ENCODE measurements at places on chromosomes 2 and 18.

DNA sequence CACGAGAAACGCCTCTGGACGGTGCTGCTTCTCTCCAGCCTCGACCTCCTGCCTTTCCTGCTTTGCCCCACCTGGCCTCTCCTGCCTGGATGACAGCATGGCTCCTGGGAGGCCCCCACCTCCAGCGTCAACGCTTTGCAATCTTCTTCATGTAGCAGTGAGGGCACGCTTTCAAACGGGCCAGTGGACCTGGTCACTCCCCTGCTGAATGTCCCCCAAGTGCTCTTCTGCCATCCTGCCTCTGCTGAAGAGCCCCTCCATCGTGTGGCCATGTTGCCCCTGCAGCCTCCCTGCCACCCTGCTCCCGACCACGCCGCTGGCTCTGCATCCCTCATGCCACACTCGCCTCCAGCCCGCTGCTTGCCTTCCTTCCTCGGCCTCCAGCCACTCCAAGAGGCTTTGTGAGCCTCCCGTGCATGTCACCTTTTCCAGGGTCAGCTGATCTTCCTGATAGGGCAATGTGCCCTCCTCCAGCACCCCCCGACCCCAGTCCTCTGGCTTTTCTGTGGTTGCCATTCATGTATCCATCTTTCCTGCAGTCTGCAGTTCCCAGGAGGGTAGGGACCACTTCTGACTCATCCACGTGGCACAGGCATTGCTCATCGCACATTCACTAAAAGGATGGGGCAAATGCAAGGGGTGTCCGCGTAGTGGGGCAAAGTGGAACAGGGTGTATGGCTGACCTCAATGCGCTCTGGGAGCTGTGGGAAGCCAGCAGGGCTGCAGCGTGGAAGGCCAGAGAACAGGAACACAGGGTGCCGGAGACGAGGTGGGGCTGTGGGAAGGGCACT lies 268.8 kb downstream of the TWIST2 start:
- DNase-seq: peak; percentile 28

GRCh38 chr2:37809931-37810570 lies 115.0 kb upstream of the RMDN2 start:
- DNase-seq: peak; percentile 68

DNA sequence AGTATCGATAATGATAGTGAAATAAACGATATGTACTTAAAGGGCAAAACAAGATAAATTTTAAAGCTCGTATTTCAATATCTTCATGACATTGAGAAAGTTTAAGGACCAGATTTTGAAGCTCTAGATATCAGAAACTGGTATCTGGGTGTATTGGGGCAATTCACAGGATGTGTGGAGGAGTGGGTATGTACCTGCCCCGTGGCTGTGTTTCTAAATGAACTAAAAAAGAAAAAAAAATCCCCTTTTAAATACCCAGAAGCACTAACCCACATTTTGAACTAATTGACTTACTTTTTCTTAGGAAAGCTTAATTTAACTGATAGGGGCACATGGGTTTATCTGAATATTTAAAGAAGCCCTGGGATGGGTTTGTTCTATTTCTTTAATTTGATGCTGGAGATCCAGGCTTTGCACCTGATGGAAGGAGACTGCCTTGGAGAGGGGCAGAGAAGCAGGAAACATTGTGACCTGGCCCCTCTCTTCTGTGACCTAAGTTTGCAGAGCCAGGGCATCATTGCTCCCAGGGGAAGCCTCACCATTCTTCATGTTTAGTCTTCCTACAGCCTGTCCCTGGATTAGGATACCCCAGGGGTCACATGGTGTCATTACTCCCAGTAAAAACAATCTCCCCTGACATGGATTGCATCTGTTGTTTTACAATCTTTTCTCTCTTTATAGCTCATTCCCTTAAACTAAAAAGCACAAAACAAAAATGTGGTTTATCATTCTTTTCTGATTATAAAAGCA lies 7.6 kb upstream of the KCTD1 start:
- DNase-seq: no peak

- no peak for DNase-seq
These were observed 22.0 kb downstream of the IRS1 start for GRCh38 chr2:226777611-226778010.

DNA sequence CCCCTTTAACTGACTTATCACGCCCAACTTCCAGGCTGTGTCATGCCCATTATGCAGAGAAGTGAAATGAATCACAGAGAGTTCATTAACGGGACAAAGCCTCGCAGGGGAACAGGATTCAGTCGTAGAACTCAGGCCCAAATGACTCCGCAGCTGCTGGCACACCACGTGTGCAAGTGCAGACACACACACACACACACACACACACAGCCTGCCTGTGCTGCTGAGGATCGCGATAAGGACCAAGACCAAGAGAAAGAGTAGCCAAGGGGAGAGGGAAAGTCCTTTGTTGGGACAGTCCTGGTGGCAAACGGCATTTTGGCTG lies 90.0 kb upstream of the TAF1B start:
- peak; percentile 95 for DNase-seq

DNA sequence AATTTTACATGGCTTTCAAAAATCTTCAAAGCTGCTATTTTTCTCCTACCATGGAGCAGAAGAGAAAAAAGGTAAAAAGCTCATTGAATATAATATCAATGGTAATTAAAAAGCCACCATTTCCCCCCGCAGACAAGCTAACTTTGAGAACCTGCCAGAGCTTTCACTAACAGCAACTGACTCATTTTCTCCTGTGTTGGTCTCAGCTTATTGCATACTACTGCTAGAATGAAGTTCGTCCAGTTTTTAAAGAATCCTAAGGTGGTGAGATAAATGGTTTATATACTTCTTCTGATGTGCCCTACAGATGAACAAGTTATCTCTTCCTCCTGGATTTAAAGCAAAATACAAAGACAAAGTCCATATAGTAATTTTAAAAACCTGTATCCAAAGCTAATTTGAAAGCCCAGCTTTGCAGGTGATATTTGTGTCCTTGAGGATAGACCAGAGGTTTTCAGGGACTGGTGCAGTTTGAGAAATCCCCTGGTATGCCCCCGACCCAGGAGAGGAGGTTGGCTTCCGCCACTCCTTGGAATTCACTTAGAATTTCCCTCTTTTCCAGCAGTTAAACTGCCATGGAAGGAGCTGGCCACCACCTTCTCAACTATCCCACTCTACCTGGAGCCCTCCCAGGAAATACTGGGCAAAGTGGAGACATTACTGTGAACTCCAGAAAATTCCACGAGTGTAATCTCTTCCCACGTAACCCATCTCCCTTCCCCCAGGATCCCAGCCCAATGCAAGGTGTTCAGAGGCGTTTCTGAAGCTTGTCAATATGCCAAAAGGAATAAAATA lies 17.5 kb downstream of the YPEL5 start:
- DNase-seq: no peak

DNA sequence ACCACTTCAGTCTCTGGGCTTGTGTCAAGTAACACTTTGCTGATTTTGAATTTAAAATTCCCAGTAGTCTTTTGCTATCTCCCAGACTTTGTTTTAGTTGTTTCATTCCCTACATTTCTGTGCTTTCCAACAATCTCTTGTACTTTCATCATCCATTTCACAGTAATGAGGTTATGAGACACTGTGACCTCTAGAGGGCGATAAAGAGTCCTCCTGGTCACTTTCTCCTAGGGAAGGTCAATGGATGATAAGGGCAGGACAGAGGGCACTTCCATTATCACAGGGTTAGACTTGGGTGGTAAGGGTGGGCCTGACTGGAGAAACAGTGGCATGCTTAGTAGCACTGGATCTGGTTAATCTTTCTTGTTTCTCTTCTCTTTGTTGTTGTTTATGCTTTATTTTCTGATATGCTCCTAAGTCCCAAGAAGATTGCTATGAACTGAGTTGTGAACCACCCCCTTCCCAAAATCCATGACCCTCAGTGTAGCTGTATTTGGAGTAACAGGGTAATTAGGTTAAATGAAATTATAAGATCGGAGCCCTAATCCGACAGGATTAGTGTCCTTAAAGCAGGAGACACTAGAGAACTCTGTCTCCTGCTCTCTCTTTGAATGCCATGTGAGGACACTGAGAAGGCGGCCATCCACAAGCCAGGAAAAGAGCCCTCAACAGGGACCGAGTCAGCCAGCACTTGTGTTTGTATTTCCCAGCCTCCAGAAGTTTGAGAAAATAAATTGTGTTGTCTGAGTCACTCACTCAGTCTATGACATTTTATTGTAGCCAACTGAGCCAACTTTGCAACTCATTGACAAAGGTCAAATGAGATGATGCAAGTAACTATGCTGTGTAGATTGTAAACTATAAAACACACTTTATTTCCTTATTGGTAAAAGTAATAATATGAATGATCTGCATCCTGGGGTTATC lies 779.2 kb downstream of the CNTNAP5 start:
- peak; percentile 3 for DNase-seq

DNA sequence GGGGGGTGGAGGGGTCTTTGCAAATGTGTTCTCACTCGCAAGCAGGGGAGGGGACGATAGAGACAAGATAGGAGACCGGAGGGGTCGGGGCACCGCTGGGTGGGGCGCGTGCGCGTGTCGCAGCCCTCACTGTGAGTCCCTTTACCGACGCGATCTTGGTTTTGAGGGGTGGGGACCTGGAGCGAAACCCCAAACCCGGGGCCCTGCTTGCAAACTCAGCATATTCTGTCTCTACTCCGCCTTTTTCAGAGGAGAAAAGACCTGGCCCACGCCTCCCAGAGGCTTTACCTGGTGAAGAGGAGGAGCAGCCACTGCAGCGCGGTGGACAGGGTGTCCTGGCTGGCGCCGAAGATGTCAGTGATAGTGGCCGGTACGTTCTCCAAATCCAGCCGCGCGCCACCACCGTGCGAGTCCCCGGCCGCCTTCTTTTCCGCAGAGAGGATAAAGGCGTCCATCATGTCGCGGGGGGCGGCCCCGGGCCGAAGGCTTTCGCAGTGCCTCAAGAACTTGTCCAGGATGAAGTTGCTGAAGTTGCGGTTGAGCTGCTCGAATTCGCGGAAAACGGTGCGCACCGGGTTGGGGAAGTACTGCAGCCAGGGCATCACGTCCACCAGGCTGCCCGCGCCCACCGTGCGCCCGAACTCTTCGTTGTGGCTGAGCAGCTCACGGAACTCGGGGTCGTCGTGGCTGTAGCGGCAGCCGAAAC lies 1.7 kb downstream of the CYP1B1 start:
- no peak for DNase-seq

DNA sequence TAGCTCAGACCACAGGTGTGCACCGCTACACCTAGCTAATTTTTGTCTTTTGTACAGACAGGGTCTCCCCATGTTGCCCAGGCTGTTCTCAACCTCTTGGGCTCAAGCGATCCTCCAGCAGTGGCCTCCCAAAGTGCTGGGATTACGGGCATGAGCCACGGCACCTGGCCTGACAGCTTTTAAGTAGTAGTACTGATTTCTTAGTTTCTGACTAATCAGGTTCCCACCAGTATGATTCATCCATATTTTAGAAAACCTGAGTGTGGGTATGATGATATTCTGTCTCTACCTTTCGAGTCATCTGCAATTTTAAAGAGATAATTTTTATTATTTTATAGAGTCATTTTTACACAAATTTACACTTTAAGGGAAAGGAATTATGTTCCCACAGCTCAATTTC lies 46.4 kb upstream of the GULP1 start:
- DNase-seq: no peak

DNA sequence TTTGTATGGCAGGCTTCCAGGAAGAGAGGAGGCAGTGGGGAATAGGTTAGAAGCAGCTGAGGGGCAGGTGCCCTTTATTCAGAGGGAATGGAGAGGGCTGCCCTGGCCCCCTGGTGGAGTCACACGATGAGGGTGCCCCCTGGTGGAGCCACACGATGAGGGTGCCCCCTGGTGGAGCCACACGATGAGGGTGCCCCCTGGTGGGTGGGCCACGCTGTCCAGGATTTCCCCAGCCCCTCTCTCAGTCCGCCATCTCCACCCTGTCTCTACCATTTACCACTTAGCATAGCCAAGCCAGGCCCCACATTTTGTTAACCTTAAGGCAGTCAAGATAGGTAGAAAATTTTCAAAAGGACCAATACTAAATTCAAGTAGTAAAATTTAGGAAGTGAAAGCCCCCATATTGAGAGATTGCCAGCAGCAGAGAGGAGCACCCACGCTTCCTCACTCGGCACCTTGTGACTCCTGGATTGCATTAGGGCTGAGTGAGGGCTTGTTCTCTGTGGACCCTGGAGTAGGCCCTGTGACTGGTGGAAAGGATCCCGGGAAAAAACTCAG lies 10.4 kb upstream of the FAM228A start:
- no peak for DNase-seq

DNA sequence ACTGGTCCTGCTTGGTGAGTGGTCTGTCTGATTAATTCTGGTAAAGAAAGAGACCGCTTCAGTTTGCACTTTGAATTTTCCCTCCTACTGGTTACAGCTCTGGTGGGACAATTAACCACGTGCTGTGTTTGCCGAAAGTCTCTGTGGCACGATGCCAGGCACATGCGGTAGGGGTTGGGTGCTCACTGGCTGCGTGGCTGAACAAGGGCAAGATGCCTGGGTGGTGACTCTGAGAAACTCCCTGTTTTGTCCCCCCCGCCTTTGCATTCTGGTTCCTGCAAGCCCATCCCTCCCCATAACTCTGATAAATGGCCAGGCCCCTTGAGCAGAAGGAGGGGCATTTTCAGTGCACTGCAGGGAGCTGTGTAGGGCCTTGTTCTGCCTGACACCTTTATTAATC lies 206.1 kb downstream of the TFCP2L1 start:
- peak; percentile 53 for DNase-seq

DNA sequence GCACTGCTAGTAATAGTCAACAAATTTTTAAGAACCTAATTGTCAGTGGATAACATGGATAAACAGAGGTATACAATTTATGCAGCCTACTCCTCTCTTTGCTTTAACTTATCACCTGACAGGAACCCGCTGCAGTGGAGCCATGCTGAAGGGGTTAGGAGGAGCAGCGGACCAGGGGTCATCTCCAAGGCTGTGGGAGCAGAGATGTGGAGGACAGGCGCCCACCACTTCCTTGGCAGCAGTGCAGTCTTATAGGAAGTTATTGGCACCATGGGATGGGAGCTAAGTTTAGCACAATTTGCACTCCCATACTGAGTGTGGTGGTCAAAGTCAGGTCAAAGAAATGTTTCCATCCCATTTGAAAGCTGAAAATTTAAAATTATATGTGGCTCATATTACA lies 35.6 kb downstream of the HDLBP start:
- DNase-seq: no peak

DNA sequence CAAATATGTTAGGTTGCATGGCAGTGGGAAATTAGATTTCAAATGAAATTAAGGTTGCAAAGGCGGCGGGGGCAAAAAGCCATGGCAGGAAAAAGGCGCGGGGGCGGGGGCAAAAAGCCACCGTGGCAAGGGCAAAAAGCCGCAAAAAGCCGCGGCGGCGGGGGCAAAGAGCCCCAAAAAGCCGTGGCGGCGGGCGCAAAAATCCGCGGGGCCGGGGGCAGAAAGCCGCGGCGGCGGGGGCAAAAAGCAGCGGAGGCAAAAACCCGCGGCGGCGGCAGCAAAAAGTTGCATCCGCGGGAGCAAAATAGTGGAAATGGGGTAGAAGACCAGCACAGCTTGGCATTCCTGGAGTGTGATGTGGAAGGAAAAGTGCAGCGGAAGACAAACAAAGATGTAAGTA lies 417.1 kb downstream of the ANKRD30B start:
- DNase-seq: no peak

GRCh38 chr2:143481733-143482132 lies 352.5 kb downstream of the ARHGAP15 start:
- no peak for DNase-seq

DNA sequence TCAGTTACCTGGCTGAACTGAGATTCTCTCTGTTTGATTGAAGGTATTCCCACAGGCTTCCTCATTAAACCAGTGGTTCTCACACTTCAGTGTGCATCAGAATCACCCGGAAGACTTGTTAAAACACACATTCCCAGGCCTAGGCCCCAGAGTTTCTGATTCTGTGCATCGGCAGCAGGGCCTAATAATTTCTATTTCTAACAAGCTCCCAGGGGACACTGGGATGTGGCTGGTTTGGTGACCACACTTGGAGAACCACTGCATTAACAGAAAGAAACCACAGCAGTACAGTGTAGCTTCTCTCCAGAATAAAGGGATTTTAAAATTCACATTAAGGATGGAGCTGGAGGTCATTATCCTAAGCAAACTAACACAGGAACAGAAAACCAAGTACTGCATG lies 6.5 kb downstream of the MRO start:
- no peak for DNase-seq
